ENCODE measurements at places on chromosomes 6 and 20.
A peak's percentile ranks its signal among the peaks of the same experiment; 100 is the strongest.

GRCh38 chr20:17939622-17940223 lies 28.9 kb downstream of the SNX5 start:
- no peak for DNase-seq

- no peak for DNase-seq
Observed at GRCh38 chr6:150635906-150636514, 36.3 kb downstream of the PLEKHG1 start.

DNA sequence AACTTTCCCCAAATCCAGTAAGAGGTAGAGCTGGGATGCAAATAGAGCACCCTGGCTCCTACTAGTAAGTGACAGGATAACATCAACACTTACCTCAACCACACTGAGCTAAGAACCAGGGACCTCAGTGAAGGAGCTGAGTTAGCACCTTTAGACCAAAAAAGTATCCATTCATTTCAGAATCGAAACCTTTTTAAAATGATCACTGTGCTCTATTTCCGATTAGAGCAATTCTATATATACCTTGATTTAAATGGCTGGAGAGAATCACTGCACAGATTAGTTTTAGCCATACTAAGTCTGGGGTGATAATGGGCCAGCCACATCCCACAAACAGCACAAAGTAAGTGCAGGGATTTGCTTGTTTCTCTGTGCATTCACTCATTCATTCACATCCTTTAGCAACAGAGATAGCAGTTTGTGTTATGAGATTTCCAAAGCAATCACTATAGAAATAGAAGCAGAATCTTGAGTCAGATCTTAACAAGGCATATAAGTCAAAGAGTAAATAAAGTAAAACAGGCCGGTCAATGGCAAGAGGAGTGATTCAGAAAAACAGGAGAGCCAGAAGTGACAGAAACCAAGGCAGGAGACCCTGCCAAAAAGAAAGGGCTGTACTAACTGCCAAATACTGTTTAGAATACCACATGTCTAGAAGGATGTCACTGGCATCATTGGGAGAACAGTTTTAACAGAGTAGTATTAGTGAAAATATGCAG lies 136.3 kb downstream of the KIF13A start:
- no peak for DNase-seq

GRCh38 chr20:23609486-23610109 lies 3.9 kb upstream of the CST9 start:
- DNase-seq, result no peak

GRCh38 chr6:29451471-29452193 lies 5.2 kb downstream of the OR11A1 start:
- DNase-seq, result no peak

DNA sequence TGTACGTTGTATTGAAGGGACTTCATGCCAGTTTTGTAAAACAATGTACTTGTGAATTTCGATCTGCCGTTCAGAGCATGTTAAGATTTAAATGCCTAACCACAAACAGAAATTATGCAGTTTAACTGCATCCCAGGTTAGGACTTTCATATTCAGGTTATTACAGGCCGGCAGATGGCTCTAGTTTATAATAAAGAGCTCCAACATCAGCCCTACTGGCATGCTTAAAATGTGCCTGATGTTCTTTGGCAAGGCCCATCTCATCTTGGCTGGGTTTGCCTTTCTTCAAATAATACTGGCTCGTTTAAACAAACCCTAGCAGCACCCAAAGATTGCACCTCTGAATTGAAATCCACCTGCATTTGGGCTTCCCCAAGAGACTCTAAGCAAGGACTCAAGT lies 169.3 kb upstream of the RIN2 start:
- no peak for DNase-seq

GRCh38 chr6:39049575-39050283 lies 1.1 kb downstream of the GLP1R start:
- DNase-seq, result no peak

GRCh38 chr6:34696189-34696738 lies 303 bp downstream of the ILRUN start:
- no peak for DNase-seq

DNA sequence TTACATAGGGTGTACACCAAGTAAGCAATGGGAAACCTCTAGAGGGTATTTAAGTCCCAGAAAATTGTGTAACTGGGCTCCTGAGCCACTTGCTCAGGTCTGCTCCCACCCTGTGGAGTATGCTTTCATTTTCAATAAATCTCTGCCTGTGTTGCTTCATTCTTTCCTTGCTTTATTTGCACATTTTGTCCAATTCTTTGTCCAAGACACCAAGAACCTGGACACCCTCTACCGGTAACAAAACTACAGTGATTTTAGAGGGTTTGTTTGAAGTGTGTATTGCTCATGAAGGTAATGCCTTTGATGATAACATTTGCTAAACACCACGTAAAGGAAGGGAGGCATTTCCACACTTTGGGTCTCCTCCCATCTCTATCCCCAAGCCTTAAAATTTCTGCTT lies 46.2 kb downstream of the MYB start:
- no peak for DNase-seq

DNA sequence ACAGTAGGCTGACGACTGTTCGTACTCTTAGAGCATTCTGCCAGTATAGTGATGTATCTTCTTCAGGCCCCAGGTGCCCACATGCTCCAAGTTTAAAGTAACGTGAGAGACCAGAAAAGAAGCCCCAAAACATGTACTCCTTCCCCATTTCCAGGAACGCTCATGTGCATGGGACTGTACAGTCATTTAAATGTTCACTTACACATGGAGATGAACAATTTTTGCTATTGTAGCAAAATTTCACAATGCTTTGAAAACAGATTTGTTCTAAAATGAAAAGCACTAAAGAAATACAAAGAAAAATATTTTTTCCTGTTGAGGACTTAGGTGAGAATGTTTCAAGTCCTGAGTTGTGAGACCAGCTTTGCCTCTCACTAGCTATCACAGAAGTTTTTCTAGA lies 269.3 kb upstream of the PRDM1 start:
- no peak for DNase-seq

DNA sequence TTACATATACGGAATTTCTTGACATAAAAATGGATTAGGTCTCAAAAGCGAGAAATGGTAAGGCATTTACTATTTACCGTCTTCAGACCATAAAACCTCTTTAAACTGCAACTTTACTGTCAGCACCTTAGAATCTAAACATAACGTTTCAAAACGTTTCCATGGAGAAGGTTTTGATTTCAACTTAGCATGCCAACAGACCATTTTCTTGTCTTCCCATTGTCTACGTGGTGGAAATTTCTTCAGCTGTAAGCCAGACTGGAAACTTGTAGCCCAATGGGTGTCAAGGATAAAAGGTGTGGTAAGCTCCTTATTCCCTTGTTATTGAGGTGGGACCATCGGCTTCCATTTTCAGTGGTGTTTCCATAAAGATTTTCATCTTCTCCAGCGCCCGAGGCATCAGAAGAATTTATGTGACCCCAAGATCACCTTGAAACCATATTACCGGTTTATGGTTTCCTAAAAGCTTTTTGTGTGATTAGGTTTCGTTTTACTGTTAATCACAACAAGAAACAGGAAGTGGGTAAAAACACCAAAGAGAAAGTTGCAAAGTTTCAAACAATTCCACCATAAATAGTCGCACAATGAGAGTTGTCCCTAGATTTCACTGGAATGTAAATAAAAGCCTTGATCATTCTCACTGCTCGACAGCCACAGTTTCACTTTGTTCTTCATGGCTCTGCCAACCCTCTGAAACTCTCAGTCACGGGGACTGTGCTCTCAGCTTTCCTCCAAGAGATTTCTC lies 63.0 kb upstream of the CD2AP start:
- no peak for DNase-seq

- DNase-seq, result no peak
Observed at GRCh38 chr6:56525974-56526789, 116.5 kb downstream of the DST start.

DNA sequence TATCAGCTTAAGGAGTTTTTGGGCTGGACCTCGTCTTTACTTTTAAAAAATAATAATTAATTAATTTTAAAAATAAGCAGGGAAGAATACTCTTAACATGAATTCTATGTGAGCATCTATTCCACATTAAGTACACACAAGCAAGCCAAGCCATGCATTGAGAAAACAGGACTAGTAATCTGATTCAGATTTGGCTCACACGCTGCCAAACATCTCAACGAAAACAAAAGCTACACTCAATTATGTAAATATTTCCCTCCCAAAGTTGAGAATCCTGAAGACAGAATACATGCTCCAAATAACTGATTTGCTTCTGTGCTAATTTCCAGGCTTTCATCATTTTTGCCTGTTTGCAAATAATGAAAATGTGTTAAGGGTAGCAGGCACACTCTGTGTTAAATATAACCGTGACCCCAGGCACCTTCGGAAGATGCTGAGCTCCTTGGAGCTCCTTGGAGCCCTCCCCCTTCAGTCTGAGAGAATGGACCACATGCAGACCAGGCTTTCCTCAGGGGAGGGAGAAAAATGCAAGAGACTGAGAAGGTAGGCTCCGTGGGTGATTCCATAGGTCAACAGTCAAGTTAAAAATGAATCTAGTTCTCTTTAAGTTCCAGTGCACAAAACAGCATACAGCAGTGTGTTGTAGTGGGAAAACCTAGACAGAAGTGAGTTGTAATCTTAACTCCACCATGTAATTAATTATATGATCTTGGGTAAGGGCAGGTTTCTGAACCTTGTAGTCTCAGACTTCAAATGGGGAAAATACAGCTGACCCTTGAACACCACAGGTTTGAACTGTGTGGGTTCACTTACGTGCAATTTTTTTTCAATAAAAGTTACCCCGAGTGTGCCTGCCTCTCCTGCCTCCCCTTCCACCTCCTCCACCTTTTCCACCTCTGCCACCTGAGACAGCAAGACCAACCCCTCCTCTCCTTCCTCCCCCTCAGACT lies 161.3 kb upstream of the RREB1 start:
- peak; percentile 45 for DNase-seq

DNA sequence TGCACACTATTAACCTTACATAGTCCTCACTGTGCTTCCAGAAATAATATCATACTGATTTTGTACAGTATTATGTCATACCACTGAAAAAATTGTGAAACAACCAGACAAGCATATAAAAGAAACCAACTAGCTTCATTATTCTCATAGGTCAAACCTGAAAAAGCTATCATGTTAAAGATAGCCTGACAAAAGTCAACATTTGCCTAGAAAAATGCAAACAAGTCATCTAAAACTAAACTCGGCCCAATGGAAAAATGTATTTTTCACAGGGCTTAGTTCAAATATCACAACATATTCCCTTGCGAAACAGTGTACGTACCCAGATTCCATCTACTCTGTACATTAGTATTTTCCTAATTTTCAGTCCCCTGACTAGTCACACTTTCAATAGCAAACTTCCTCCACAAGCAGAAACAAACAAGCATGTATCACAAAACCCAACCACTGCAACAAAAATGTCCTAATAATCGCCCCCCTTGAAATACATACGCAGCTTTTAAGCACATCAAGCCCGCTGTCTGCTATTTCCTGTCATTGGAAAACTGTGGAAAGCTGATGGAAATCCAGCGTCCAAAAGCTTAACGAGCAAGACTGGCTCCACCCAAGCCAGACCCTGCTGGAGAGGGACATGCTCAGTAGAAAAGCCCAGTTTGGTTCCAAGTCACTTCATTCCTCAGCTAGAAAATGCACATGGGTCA lies 93.1 kb downstream of the EPB41L2 start:
- DNase-seq, result no peak

DNA sequence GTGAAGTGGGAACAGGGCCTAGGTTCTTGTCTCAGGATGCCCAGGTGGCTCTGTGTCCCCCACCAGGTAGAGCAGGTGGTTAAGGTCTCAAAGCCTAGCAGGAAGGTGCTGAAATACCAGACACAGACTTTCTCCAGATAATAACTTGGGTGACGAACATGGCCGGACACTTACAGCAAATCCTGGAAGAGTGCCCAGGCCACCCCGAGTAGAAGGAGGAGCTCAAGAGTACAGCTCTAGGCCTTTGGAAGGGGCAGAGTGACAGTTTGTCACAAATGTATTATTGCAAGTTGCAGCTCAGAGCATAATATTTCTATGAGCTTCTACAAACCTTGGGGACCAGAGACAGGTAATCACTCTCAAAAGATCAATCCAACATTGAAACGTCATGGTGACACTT lies 251.6 kb upstream of the SOX4 start:
- DNase-seq, result no peak

GRCh38 chr20:41054847-41055230 lies 26.2 kb downstream of the TOP1 start:
- DNase-seq, result no peak

- DNase-seq, result no peak
Observed at GRCh38 chr6:6455272-6455671, 133.2 kb upstream of the LY86 start.

DNA sequence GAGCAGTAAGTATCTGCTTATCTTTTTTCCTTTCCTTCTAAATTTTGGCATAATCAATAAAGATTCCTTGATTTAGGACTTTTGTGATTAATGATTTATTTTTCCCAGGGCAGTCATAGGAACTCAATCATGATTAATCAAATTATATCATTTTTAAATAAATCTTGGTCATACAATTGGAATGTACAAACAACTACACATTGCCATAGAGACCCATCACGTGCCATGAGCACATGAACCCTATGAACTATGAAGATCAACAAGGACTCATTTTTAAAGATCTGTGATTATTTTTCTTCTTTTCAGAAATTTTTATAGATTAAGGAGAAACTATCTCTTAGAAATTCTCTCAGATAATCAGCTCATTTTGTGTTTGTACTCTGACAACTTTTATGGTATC lies 622.4 kb downstream of the BCKDHB start:
- DNase-seq, result no peak

DNA sequence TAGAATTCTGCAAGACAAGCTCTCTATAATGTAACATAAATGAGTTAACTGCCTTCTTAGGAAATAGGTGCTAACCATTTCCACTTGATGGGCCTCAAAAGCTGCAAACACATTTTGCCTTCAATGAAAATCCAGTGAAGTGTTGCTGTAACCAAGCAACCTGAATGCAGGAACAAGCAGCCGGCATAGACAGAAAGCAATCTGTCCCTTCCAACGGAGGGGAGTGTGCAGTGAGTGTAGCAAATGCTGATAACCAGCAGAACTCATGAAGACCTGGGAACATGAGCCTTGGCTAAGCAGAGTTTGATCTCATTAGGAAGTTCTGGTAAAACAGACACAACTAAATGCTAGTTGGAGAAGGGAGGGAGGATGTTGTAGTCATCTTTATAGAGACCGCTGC lies 697.8 kb downstream of the KIF16B start:
- DNase-seq, result peak; percentile 56

GRCh38 chr20:36106606-36107005 lies 47.9 kb upstream of the EPB41L1 start:
- DNase-seq, result no peak

- no peak for DNase-seq
Observed at GRCh38 chr6:11008821-11009220, 35.3 kb downstream of the ELOVL2 start.

DNA sequence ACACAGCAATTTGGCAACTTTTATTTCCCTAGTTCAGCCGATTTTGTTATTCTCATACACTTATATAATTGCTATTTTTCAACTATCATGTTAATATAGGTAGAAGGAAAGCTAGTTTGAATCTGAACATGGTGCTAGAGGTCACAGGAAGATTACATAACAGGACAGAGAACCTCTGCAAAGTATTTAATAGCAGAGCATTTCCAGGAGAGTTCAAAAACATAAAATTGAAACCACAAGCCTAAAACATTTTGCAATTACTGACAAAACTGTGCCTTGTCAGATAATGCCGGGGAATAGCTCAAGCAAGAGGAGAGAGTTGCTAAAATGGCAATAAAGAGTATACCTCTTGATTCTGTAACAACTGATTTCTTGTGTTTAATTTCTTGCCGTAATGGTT lies 70.8 kb downstream of the TFAP2B start:
- no peak for DNase-seq

GRCh38 chr20:38055294-38055693 lies 21.7 kb downstream of the RPRD1B start:
- DNase-seq, result no peak

GRCh38 chr6:138500045-138500665 lies 861 bp upstream of the NHSL1 start:
- DNase-seq, result no peak
